T follicular helper cell (primary cell): ENCODE measurements at places on chromosomes 6 and 20.

DNA sequence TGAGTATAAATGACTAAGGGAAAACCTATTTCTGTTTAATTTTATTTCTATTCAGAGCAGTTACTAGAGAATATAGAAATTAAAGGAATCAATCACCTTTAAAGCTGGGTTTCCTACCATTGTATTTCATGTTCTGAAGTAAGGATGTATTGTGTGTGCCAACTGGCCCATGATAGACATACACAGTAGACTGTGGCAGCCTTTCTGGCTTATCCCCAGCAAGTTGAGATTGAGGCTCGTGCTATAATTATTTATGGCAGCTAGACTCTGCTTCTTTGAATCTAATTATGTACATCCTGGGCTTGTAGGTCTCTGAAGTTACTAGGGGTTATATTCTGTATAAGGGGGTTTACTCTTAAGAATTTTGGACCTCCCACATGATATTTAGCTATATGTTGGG lies 44.4 kb downstream of the ZNF292 start:
- no peak for DNase-seq

GRCh38 chr20:23081263-23081819 lies 4.8 kb downstream of the CD93 start:
- DNase-seq = no peak

DNA sequence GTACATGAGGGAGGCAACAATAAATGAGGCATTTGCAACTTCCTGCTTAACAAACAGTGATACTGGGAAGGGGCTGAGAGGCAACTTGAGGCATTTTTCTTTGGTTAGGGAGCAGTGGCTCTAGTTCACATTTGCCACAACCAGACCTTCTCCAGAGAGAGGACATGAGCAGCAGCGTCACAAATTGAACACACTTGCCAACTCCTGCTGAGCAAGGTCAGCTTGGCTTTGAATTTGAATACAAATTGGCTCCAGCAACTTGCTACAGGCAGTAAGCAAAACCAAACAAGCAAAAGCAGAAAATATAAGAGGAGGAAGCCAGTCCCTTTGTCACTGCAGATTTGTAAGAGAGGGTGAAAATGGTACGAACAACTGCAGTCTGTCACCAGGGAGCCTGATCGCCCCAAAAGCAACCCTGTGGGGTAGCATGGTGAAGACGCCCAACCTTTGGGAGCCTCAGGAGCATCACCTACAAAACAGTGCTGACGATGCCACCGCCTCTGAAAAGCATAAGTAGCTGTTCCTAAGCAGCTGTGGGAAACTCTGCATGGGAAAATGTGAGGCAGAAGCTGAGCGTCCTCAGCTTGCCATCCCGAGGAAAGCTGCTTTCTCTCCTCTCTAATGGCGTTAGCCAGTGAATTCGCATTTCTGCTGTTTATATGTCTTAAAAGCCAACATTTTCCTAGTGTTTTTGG lies 378.7 kb downstream of the RNGTT start:
- DNase-seq = no peak

- no peak for DNase-seq
Observed at GRCh38 chr6:19986691-19987438, 149.7 kb downstream of the ID4 start.

DNA sequence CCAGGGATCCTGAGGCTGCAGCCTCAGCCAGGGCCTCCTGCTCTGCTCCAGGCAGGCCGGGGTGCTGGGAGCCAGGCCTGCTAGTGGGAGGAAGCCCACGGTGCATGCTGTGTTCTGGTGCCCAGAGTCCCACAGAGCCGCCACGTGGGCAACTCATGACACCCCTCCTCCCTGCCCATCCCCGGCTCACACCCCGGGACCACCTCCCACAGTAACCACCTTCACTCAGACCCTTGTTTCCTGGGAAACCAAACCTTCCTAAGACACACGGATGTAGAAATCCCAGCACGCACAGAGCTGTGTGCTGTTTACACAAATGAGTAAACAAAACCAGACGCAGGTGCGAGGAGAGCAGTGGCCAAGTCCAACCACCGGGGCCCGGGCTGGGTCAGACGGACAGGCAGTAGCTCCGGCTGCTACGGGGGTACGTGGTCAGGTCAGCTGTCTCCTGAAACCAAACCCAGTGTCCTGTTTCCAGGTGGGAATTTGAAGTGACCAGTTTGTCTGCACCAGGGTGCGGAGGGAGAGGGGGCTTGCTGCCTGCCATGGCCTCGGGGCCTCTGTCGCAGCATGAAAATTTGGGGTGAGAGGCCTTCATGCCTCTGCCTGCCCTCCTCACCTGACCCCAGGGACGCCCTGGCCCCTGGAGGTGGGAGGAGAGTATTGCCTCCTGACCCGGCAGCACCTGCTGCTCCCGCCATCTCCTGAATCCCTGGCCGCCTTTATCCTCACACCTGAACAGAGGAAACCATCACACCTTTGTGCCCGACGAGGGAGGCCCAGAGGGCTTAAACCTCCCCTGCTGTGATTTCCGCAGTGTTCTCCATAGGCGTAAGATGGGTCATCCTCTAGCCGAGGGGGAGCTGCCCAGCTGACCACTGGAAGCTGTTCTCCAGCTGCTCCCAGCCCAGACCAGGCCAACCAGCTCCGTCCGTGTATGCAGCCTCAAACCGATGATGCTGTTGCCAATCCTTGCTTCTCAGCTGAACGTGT lies 52.0 kb upstream of the SMOC2 start:
- DNase-seq = no peak

DNA sequence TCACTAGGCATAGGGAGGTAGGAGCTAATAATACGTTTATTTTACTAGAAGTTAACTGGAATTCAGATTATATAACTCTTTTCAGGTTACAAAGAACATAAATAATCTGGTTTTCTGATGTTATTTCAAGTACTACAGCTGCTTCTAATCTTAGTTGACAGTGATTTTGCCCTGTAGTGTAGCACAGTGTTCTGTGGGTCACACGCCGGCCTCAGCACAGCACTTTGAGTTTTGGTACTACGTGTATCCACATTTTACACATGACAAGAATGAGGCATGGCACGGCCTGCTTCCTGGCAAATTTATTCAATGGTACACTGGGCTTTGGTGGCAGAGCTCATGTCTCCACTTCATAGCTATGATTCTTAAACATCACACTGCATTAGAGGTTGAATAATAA lies 1.1 kb downstream of the HFE start:
- no peak for DNase-seq

- no peak for DNase-seq
Observed at GRCh38 chr6:3773678-3774298, 22.3 kb upstream of the PXDC1 start.
